ENCODE measurements at places on chromosomes 4 and X. TPM values are rescaled to one million over a fixed set of nuclear protein-coding genes. Genes with fewer than 3 reads are reported as not detected.

The KCND1 gene
- total RNA-seq, result 0.13 TPM

The XAGE3 gene
- not detected for total RNA-seq

The FAM236B gene
- not detected for total RNA-seq

The TLR10 gene
- not detected for total RNA-seq

The BST1 gene
- total RNA-seq, result 23.8 TPM

The XAGE1B gene
- not detected for total RNA-seq

The PRKG2 gene
- total RNA-seq, result not detected

The CCKAR gene
- total RNA-seq, result not detected

The PRSS12 gene
- not detected for total RNA-seq

The CTBP1 gene
- 279 TPM for total RNA-seq

The COL25A1 gene
- total RNA-seq, result 0.14 TPM

The PGM2 gene
- total RNA-seq, result 66.0 TPM

Data from pulmonary artery endothelial cell (primary cell).